Stimulated activated CD4-positive, alpha-beta T cell treated with anti-CD3 and anti-CD28 coated beads, Interleukin-2, amount 100 ng/mL, for 4 hours (primary cell): ENCODE measurements at places on chromosomes 12 and 14.

- DNase-seq: peak; percentile 90
Measured at GRCh38 chr12:123436017-123436964, at the start of gene RILPL2. Gene RILPL2 (minus strand): TSS chr12:123436684. CDS start chr12:123436420, 264 bp downstream.

DNA sequence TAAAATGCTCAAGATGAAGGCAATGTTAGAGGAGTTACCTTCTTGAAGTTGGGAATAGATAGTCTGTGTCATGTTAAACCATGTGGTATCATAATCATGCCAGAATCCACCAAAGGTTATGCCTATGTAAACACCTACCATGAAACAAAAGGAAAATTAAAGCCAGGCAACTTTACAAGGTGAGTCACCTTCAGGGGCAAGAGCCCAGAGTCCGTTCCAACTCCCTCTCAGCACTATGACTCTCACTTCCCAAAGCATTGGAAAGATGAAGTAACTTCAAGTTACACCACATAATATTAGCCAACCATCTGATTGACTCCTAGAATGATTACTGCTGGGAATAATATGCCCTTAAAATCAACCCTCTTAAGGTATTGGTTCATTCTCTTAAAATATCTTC, 38.5 kb downstream of the CATSPERB start:
- no peak for DNase-seq

- DNase-seq: no peak
Measured at GRCh38 chr12:96514328-96514727, 25.0 kb downstream of the CFAP54 start.

DNA sequence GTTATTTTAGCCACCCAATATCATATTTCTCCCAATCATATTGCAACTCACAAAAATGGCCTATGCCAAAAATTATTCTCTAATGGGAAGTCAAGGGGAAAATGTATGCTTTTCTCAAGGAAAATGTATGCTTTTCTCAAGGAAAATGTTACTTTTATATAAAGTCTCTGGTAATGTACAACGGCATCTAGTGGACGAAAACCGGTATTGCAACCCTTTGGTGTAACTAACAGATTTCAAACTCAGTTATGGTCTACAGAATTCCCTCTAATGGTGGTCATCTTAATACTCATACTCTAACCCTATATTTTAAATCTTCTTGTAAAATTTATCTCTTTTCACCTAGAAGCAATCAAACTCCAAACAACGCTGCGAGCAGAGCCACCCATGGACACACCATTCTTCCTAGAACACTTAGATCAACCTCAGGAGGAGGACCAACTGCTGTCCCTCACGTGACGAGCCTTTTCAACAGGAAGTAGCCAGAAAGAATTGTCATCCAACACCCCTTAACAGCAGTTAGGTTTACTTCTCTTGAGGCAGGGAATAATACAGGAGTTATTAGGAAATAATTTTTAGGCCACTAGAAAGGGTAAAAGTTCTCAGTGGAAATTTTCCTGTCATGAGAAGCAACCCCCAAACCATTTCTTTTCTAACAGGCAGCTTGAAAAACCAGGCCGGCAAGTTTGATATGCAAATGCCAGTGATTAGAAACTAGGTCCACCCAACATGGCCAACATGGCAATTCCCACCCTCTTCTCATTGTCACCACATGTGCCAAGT, 20.1 kb downstream of the APOBEC1 start:
- DNase-seq: no peak

GRCh38 chr14:74326369-74327152, 21.7 kb upstream of the VRTN start:
- DNase-seq: no peak

- DNase-seq: no peak
Measured at GRCh38 chr12:76872415-76872814, 6.4 kb downstream of the CSRP2 start.

GRCh38 chr12:106113824-106114446, 24.8 kb downstream of the NUAK1 start:
- no peak for DNase-seq

DNA sequence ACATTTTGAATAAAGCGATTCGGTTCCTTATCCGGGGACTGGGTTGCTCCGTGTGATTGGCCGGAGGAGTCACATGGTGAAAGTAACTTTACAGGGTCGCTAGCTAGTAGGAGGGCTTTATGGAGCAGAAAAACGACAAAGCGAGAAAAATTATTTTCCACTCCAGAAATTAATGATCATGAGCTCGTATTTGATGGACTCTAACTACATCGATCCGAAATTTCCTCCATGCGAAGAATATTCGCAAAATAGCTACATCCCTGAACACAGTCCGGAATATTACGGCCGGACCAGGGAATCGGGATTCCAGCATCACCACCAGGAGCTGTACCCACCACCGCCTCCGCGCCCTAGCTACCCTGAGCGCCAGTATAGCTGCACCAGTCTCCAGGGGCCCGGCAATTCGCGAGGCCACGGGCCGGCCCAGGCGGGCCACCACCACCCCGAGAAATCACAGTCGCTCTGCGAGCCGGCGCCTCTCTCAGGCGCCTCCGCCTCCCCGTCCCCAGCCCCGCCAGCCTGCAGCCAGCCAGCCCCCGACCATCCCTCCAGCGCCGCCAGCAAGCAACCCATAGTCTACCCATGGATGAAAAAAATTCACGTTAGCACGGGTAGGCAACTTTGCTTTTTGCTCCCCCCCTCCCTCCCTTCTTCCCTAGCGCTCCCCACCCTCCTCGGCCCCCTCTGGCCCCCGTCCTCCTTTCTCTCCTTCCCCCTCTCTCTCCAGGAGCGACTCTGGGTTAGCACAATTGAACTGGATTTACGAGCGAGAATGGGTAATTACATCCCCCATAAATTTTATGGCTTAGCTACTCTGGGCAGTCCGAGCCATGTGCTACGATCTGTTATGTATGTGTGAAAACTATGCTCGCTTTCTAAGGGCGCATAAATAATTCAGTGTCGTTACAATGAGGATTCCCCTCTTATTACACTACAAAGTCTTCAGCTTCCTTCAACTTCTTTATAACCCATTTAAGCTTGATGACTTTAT, at the start of gene HOXC4:
HOXC4 (plus strand) TSS at position 85 of the 991 bp plus-strand sequence; CDS start at position 173, 88 bp downstream.
- DNase-seq: no peak
